Inflammatory macrophage (primary cell): ENCODE measurements at places on chromosomes 6 and 20.

GRCh38 chr6:133855991-133856370 lies 32.9 kb upstream of the TCF21 start:
- DNase-seq, result no peak

DNA sequence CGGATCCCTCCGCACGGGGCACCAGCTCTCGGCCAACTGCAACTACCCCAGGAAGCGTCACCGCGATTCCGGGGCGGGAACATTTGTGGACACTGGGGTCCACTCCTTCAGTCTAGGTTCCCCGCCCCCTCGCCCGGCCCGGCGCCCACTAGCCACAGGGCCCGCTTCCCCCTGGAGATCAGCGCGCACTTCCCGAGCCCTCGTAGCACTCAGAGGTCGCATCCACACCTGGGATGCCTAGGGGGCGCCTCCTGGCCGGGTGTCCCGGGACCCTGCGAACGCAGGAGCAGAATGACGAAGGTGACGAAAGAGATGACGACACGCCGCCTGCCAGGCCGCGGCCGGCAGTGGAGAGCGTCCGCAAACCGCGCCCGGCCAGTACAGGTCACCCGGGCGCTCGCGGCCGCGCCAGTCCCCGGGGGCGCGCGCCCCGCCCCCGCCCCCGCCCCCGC lies 309 bp upstream of the AIG1 start:
- peak; percentile 80 for DNase-seq

DNA sequence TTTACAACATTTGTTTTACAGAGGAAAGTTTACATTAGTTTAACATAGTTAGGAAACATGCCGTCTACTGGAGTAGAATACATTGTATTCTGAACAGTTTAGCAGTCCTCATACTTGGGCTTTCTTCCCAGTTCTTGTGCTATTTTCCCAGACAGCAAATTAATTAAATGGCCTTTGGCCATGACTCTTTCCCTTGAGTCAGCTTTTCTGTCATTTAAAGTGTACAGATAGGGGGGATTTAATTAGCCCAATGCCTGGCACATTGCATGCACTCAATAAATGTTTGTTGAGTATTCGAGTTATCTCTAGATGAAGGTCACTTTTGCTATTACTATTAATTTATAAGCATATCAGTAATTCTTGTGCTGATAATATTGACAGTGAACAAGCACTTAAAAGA lies 1.6 kb downstream of the TMEM244 start:
- DNase-seq, result no peak

GRCh38 chr6:75488033-75488432 lies 5.6 kb downstream of the FILIP1 start:
- no peak for DNase-seq

DNA sequence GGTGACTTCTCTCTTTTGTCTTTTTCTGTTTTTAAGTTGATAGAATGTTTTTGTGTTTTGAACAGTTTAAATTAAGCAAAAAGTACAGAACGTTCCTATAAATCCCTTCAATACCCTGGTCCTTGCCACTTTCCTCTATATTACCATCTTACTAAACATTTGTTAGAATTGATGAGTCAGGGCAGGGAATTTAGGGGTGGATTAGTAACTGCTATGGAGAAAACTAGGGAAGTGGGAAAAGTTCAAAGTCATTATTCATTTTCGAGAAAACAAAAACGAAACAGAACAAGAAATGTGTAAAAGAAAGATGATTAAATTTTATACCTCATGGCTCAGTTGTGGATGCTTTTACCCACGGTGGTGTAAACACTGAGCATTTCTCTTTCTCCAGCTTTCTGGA lies 240.4 kb upstream of the SULF2 start:
- DNase-seq, result no peak

DNA sequence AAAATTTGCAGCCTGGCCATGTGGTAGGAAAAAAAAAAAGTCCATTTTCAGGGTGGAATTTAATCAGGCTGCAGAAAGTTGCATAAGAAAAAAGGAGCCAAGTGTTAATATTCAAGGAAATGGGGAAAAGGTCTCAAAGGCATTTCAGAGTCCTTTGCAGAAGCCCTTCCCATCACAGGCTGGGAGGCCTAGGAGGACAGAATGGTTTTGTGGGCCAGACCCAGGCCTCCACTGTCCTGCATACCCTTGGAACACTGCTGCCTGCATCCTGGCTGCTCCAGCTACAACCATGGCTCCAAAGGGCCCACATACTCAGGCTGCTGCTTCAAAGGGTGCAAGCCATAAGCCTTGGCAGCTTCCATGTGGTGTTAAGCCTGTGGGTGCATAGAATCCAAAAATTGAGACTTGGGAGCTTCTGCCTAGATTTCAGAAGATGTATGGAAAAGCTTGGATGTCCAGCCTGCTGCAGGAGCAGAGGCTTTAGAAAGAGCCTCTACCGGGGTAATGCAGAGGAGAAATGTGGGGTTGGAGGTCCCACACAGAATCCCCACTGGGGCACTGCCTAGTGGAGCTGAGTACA lies 239.0 kb upstream of the STXBP5 start:
- no peak for DNase-seq

- DNase-seq, result no peak
Observed at GRCh38 chr6:73965539-73966029, 269.6 kb downstream of the CD109 start.

DNA sequence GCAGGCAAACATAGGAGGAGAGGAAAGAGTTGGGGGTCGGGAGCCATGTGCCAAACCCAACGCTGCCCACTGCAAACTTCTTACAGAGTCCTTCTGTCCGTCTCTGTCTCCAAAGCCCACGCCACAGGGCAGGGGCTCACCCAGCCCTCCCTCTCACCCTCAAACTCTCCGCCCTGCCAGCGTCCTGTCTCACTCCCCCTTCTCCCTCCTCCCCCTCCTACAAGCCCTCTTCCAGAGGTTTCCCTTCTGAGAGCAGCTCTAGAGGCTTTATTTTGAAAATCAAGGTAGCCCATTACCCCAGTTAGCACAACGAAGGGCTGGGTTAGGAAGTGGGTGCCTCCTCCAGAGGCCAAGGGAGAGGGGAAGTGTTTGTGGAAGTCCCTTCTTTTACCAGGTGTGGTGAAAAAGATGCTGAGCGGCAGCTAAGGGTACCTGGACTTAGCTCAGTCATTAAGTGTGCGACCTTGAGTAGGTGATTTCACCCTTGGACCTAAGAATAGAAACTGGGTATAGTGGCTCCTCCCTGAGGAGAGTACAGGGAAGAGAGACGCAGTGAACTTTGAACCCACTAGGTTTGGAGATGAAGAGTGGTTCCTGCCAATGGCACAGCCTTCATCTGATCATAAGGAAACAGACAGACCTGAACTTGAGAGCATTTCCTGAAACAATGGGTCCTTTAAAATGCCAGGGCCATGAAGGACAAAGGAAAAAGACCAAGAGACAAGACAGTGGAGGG lies 123.8 kb downstream of the BANF2 start:
- no peak for DNase-seq
